ENCODE measurements at places on chromosomes 2 and 18.

GRCh38 chr2:198322275-198322674, 517.9 kb downstream of the PLCL1 start:
- no peak for DNase-seq

DNA sequence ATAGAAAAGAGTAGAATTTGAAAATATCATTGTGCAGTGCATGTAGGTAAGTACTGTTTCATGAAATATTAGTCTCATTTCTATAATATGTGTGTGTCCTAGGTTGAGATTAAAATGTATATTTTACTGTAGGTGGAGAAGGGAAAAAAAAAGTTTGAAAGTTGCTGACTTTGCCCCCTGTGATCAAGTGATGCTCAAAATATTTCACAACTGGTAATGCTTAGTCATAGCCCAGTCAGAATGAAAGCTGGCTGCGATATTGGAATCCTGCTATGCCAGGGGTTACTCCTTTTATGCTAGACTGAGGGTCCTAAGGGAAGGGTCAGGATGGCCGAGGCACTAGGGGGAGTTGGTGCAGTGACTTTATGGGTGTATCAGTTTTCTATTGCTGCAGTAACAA, 19.5 kb upstream of the CFAP36 start:
- DNase-seq = no peak

DNA sequence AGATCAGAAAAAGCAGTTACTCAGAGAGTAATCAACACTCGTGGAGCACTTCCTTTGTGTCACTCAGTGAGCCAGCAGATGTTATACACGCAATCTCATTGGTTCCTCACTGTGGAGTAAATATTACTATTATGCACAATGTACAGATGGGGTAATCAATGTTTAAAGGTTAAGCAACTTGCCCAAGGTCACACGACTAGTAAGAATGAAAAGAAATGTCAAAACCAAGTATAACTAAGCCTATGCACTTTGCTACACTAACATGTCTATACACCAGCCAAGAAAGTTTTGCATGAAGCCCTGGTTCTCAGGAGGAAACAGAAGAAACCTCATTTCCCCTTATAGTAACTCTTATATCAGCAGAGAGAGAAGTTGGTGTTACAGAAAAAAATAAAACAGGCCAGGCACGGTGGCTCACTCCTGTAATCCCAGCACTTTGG, 5.4 kb downstream of the METTL21A start:
- no peak for DNase-seq

DNA sequence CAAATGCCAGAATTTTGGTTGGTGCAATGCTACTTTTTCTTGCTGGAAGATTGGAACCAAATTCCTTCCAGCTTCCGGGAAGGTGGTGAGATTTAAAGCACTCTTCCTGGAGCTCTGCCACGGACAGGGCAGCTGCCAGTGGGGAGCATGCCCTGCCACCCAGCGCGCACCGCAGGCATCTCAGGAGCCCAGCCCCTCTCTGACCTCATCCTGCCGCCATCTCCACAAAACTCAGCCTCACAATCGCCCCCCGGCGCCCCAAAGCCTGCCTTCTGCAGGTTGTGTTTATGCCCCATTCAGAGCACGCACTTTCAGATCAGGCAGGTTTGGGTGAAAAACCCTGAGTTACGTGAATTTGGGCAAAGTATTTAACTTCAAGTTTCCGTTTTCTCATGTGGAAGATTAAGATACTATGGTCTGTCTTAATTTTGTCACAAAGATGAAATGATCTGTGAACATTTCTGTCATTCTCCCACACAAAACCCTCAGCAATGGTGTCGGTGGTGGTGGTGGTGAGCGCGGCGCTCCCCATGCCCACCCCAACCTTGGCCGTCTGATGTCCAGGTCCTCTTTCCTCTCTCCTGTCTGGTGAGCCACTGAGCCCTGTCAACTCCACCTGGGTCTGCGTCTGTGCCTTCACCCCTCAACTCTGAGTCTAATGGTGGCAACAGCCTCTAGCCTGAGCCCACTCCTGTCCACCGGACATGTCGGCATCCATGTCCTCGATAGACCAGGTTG, 282.8 kb upstream of the SALL3 start:
- no peak for DNase-seq
